ENCODE measurements at places on chromosomes 4 and X.

DNA sequence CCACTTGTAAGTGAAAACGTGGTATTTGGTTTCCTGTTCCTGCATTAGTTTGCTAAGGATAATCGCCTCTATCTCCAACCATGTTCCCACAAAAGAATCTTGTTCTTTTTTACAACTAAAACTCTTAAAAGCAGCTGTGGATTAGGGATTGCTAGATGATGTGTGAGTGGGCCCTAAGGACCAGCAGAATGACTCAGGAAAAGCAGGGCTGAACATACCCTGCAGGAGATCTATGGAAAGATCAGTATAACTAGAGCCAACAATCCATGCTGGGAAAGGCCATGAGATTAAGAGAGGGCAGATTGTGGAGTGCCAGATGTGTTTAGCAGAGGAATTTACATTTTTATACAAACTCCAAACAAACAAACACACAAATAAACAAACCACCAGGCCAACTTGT, 128.4 kb upstream of the TMEM164 start:
- DNase-seq: no peak

DNA sequence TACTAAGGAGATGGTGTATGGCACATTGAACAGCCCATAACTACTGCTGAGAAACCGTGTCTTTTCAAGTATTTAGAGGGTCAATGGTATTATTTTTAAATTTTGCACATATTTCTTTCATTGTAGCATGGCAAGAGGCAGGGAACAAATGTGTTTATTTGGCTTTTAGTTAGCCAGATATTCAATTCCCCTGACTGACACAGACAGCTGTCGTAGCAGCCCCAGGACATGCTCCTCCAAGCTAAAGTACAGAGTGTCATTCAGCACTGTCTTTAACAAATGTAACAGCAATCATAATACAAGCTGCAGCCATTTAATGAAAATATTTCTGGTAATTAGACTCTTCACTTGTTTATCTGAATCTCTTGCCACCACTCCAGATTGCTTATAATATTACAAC, 687.1 kb downstream of the KLHL13 start:
- no peak for DNase-seq

GRCh38 chr4:53189011-53189410, 176.8 kb downstream of the SCFD2 start:
- no peak for DNase-seq

GRCh38 chr4:124262211-124263179, 450.0 kb downstream of the ANKRD50 start:
- peak; percentile 61 for DNase-seq

DNA sequence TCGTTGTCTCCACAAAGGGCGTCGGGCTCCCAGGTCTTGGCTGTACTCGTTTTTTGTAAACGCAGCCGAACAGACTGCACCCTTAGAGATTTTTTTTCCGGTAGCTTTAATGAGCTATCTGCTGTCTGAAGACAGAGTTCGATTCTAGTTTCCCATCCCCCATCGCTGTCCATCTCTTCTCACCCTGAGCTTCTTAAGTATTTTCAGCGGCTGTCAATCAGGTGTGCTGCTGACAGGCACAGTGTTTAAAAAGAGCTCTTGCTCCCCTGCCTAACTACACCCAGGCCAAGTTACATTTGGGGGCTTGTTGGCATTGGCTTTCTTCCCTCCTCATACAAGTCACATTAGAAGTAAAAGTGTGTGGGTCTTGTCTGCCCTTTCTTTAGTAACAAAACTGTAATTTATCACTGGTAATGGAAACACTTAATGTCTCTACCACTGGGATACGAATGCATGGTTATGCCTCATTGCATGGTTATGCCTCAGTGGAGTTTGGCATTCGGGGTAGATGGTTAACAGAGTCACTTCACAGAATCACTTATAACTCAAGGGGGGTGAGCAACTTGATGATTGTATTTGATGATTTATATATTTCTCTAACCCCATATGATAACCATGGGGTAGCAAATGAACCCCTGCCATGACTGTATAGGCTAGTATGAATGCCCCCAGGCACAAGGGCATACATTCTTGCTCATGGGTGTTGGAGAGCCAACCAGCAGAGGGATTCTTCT, 1.4 kb upstream of the ARHGAP6 start:
- no peak for DNase-seq

DNA sequence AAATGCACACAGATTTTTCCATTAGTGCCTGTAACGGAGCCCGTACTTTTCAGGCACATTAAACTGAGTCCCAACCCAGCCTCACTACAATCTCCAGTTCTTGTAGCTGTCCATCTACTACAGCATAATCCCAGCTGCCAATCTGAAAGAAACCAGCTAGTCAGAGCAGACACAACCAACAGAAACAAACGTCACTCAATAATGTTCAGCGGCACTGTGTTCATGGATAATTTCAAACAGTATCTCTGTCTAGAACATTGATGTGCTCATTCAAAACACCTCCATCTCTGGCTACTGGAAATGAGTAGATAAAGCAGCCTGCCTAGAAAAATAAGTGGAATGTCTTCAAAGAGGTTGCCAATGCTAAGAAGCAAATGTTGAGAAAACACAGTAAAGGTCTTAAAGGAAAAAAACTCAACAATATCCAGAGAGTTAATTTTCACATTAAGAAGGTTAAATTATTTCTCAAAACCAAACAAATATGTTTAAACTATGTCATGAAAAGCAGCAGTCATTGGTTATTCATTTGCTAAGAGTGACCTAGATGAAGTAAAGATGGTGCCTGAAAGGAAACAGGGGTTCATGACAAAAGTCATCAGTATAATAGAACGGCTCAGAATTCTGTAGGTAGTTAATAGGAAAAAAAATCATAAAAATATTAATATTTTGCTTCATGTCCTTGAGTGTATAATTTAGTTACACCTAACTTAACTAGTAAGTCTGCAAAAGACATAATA, 245.1 kb upstream of the MAB21L2 start:
- DNase-seq: no peak

DNA sequence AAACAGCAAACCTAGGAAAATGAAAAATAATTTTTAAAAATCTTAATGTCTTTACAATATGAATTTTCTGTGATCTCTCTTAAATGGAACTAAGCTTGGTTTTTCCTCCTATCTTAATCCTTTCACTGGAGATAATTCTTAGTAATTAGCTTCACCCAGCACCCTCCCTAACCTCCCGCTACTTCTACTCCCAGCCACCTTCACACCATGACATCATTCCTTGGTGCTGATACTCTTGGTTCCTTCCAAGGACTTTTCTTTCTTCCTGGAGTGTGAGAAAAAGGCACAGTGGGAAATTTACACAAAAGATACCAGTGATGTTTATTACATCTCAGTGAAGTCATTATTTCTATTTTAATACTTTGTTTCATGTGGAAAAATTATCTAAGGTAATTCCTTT, 163.6 kb upstream of the PLAC1 start:
- DNase-seq: no peak

Data from activated CD4-positive, alpha-beta T cell treated with anti-CD3 and anti-CD28 coated beads, Interleukin-2, amount 10 ng/mL, durations not matched to agents 7 days and 5 days (primary cell).